ENCODE measurements at places on chromosomes 4 and X.

GRCh38 chr4:171648926-171649325, 164.3 kb upstream of the GALNTL6 start:
- no peak for DNase-seq

GRCh38 chrX:153820601-153821000, 9.7 kb downstream of the PDZD4 start:
- DNase-seq: no peak

DNA sequence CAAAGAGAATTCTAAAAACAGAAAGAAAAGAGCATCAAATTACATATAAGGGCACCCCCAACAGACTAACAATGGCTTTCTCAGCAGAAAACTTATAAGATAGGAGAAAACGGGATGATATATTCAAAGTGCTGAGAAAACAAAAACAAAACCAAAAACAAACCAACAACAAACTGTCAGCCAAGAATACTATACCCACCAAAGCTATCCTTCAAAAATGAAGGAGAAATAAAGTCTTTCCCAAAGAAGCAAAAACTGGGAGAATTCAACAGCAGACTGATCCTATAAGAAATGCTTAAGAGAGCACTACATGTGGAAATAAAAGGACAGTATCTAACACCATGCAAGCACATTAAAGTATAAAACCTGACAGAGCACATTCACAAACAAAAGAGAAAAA, 168.6 kb downstream of the NEK1 start:
- DNase-seq: no peak

- DNase-seq: peak; percentile 79
Observed at GRCh38 chr4:78293348-78293747, 236.2 kb downstream of the FRAS1 start.

DNA sequence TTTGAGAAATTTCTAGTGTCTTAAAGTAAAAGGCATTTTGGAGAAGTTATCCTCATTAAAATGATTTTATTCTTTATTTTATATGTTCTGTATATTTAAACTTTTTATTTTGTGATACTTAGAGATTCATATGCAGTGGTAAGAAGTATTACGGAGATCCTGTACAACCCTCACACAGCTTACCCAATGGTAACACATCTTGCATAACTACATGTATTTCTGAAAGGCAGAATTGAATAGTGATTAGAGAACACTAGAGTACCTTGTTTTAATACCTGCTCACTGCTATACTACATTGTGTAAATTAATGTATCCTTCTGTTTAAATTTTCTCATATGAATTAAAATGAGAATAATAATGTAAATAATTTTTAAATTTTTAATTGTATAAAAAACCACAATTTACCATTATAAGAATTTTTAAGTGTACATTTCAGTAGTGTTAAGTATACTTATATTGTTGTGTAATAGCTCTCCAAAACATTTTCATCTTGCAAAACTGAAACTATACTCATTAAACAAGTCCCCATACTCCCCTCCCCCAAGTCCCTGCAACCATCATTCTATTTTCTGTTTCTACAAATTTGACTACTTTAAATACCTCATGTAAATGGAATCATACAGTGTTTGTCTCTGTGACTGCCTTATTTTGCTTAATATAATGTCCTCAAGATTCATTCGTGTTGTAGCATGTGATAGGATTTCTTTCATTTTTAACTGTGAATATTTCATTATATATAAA, 45.4 kb downstream of the INTS12 start:
- DNase-seq: no peak

DNA sequence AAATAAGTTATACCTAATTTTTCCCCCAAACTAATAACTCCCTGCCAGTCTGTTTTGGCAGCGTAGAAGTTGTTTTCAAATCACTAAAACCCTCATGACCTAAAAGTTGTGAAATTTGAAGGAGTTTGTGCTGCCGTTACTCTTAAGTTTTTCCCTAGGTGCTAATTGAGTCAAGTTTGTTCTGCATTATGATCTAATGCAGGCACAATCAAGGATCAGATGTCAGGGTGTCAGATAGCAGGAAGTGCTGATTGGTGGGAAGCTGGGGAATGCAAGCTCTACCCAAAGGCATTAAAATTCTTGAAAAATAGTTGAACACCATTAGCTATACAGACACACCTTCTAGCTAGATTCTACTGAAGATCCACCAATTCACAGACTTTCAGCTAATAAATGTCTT, 51.9 kb downstream of the ARX start:
- DNase-seq: no peak

DNA sequence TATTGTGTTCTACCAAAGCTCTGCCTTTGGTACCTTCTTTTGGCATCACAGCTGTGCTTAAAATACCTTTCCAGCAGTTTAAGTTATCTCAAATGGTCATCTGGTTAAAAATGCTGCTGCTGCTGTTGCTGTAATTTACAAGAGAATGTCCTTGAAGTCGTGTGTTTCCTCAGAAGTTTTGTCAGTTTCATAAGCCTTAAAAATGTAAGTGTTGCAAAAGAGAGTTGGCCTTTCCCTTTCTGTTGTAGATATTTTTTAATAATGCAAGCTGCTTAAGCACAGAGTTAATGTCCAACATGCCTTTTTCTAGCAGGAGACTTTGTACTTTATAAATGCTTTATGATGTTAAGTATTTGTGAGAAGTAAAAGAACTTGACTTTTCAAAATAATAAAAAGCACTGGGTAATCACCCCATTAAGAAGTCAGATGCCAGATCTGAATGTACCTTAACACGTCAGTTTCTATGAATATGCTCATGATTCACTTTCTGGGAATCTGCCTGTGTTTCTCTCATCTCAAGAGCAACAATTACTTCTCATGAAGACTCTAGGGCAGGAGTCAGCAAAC, 35.3 kb upstream of the TENM3 start:
- peak; percentile 73 for DNase-seq

DNA sequence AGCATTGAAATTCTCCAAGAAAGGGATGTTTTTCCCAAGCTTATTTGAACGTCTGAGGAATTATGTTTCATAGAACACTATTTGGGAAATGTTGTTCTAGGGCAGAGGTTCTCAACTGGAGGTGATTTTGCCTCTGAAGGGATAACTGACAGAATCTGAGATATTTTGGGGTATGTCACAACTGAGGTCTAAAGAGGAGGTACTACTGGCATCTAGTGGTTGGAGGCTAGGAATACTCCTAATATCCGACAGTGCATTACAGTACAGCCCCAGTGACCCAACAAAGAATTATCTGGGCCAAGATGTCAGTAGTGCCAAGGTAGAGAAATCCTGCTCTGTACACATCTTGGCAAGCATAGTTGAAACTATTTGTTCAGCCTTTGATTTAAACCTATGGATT, 6.4 kb downstream of the HSPA4L start:
- no peak for DNase-seq

- no peak for DNase-seq
Observed at GRCh38 chr4:28151314-28151713, 1290.7 kb downstream of the STIM2 start.

DNA sequence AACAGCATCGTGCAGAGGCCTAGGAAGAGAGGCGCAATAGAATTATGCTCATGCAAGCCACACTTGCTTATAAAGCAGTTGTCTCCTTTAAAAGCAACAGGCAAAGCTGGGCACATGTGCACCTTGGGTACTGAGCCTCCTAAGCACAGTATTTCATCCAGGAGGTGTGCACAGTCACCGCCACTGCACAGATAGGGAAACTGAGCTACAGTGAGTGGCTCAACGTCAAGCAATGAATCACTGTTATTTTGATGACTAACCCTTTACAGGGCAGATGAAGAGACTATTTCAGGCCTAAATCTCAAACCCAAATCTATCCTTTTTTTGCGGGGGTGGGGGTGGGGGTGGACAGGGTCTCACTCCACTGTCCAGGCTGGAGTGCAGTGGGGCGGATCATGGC, 42.3 kb downstream of the BCOR start:
- DNase-seq: no peak

GRCh38 chr4:53767482-53767881, 176.2 kb upstream of the LNX1 start:
- peak; percentile 40 for DNase-seq

DNA sequence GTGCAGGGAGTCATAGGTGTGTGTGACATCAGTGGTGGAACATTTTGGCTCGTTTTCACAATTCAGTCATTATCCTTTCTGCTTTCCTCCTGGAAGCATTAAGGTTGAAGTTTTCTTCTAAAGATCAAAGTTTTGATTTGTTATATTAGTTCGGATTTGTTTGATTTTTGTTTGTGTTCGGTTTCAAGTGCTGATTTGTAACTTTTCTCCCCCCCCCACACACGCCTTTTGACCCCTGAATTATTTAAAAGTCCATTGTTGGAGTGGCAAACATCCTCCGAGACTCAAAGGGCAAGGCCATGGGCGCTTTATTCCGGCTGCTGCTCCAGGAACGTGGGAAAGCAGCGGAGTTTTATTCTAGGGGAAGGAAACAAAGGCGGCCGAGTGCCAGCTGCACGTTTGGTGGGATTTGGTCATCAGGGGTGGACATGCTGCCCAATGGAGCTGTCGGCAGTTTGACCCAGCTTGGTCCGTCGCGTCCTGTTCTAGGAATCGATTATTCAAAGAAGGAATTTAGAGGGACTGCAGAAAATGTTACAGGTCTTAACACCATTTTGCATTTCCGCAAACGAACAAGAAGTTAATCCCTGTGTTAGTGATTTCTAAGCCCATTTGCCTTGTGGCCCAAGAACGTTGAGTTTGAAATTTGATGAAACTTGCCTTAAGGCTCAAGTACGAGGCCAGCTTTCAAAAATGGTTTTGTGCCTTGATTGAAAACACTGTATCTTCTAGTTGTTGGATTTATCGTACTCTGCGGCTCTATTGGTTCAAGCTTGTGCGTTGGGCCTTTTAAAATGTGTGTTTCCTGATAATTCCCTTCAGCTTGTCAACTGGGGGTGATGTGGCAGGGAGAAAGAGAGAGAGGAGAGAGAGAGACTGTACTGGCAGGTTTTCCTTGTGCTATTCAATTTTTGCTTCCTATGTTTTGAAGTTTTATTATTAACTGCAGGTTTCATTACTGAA, 565 bp upstream of the ZNF41 start:
- DNase-seq: no peak

DNA sequence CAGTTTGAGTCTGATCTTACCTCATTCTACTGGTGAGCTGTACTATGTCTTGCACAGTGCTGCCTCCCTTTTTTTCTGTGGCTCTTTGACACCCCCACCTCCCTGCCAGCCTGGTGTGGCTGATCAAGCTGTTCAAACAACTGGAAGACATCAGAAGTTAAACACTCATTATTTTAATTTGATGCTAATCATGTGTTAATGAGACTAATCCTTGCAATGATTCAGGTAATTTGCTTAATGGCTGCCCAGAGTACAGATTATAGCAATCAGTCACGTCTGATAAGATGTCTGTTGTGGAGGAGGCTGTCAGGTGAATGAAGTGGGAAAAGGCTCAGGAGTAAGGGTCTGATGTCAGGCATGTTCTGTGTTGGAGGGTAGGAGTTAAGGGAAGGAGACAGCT, 87.4 kb upstream of the GK2 start:
- DNase-seq: no peak

DNA sequence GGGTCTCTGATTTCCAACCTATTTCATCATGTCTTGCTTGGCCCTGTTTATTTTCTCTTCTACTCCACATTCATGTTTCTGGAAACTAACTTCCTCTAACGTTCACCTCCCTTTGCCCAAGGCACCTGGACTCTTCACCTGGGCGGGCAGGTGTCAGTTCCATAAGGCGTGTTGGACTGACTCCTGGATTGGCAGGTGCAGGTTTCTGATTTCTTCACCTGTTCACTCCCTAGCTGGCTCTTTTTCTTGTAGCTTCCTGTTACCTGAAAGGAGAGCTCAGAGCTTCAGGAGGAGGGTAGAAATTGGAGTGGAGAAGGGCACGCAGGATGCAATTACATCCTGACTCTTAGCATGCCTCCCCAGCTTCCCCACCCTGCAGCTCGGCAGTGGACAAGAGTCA, 350.8 kb upstream of the KLF3 start:
- DNase-seq: no peak

- DNase-seq: peak; percentile 43
Observed at GRCh38 chrX:150887906-150888465, 10.5 kb downstream of the CD99L2 start.

GRCh38 chrX:105229146-105229545, 8.7 kb upstream of the TEX13A start:
- DNase-seq: no peak

GRCh38 chr4:166493924-166494345, 620.9 kb downstream of the TLL1 start:
- no peak for DNase-seq

- DNase-seq: no peak
Observed at GRCh38 chr4:182553653-182554052, 310.5 kb downstream of the TENM3 start.

- DNase-seq: no peak
Observed at GRCh38 chr4:77074981-77075855, 571 bp downstream of the CCNI start.

DNA sequence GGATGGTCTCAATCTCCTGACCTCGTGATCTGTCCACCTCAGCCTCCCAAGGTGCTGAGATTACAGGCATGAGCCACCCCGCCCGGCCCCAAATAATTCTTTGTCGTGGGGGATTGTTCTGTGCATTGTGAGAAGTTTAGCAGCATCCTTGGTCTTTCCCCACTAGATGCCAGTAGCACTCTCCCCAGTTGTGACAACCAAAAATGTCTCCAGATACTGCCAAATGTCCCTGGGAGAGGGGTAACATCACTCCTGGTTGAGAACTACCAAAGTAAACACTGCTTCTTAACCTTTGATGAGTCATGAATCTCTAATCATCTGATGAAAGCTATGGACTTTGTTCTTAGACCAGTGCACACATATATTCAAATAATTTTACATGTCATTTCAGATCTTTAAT, 90.7 kb upstream of the BRS3 start:
- no peak for DNase-seq

DNA sequence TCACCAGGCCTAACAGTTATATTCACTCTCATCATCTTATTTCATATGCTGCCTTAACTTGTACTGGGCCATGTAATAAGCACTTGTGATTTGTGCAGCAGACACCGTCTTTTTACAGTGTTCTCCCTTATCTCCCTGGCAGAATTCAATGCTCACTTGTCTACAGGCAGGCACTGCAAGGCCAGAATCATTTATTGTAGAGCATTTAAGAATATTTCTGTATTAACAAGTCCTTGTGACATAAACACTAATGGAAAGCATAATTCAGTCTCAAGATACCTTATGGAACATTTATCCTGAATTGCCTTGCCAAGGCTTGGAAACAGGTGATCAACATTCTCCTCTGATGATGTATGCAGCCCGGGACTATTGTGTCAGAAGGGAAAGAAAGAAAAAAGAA, 808.9 kb downstream of the STPG2 start:
- DNase-seq: no peak

DNA sequence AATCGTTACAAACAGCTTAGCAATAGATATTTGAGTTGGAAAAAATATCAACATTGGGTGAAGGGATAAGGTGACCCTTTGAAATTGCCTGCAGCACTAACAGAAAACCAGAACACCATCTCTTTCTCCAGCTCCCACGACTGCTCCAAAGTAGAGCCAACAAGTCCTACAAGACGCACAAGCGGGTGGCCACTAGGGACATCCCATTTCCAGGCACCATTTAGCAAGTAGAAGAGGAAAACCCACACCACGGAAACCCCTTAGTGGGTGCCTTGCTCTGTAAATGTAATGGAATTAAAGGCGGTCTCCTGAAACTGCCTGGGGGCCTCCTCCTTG, 1.9 kb downstream of the ARHGAP6 start:
- DNase-seq: no peak

- DNase-seq: no peak
Observed at GRCh38 chr4:147591106-147591505, 26.1 kb upstream of the TMEM184C start.

All from fibroblast of skin of left biceps (primary cell).